ENCODE measurements at places on chromosomes 2 and 18. TPM values are rescaled to one million over a fixed set of nuclear protein-coding genes. Genes with fewer than 3 reads are reported as not detected.

The PROC gene
- not detected for total RNA-seq

The MYO5B gene
- not detected for total RNA-seq

The GPR35 gene
- total RNA-seq: 14.4 TPM

The GALNT14 gene
- total RNA-seq: 1.1 TPM

The GALNT3 gene
- 2.8 TPM for total RNA-seq

The STARD6 gene
- total RNA-seq: not detected

All from activated CD8-positive, alpha-beta T cell treated with anti-CD3 and anti-CD28 coated beads for 36 hours (primary cell).